ENCODE measurements at places on chromosomes 4 and X.

GRCh38 chrX:17032351-17032750 lies 85.9 kb downstream of the REPS2 start:
- DNase-seq: no peak

DNA sequence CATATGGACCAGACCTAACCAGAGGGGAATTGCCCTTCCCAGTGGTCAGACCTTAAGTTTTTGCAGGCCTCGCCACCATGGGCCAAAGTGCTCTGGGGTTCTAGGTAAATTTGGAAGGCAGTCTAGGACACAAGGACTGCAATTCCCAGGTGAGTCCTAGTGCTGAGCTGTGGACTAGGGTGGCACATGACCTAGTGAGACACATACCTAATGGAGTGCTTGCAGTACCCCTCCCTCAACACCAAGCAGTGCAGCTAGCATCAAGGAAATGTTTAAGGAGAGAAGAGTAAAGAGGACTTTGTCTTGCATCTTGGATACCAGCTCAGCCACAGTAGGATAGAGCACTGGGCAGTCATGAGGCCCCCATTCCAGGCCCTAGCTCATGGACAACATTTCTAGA lies 60.8 kb downstream of the BRCC3 start:
- DNase-seq: no peak

GRCh38 chr4:26238778-26239679 lies 81.8 kb upstream of the RBPJ start:
- DNase-seq: no peak

DNA sequence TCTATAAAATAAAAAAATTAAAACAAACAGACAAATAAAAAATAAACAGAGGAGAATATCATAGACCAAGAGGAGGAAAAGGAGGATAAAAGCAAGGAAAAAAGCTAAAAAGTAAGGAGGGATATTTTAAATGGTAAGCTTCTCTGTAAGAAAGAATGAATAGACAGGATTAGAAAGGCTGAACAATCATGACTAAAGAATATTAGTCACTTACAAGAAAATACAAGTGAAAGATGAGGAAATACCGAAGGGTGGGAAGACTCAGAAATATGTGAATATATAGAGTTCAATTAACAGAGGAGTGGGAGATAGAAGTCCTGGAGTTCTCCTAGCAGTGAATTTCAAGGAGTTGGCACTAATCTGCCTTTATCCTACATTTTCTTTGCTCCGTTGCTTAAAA lies 162.6 kb downstream of the RTL3 start:
- no peak for DNase-seq
